ENCODE measurements at places on chromosomes 6 and 20.

DNA sequence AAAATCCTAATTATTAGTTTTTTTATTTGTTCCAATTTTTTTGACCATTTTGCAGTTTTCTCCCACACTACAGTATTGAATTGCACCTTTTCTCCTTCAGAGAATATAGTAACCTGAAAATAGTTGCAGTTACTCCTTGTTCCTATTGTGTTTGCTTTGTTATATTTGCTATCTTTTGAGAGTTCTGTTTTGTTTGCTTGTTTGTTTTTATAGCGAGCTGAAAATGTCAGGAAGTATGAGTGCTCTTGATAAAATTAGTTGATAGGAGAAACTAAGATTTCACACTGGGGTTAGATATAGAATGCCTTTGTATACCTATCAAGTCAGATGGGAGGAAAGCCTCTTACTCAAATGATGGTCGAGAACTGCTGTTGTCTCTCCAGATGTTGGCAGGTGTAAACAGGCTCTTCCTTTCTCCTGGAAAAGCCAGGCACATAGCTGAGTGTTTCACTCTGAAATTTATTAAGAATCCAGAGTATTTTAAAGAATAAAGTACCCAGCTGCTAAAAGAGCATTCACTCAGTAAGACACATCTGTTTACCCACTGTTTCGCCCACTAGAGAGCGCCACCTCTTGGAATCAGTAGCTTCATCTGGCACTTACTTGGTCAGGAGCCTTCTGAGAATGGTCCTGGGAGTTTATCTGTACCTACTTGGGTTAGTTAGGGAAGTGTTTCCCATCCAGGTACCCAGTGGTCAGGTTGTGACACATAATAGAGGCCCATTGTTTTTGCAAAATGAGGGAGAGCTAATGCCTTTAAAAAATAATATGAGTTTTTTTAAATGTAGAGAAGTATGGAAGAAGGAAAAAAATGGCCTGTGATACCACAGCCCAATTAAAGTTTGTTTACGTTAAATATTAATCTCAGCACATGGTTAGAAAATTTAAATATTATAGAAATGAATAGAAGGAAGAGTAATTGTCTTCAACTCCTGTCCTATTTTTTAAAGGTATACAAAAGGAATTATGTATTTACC is 11.2 kb downstream of the NT5DC1 start:
- H3K36me3 ChIP-seq, result peaks cover 50% of the 10 kb centered on the region
- no peak overlapping the region for H3K4me3 ChIP-seq
- no peak overlapping the region for H3K27ac ChIP-seq
- H3K27me3 ChIP-seq, result no peaks in the 10 kb centered on the region
- DNase-seq, result peak; percentile 31
- H3K4me1 ChIP-seq, result no peaks in the 10 kb centered on the region

DNA sequence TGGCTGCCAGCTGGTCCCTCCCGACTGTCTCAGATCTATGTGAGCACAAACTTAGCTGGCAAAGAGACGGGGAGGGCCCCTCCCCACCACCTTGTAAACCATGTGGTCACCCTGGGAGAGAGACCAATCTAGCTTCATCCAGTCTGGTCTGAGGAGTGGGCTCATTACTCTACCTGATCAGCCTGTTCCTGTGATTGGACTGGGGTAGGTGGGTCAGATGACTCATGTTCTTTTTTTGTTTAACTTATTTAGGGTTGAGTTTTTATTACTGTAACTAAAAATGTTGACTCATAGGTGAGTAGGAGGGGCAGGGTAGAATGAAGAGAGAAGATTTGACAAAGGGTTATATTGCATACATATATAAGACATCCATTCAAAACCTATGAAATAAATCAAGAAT is 4.7 kb downstream of the GSTA4 start:
- H3K4me3 ChIP-seq, result peak overlapping the region; percentile 9
- no peak for DNase-seq
- H3K27me3 ChIP-seq, result peaks cover 14% of the 10 kb centered on the region
- peak overlapping the region; percentile 78 for H3K27ac ChIP-seq
- H3K4me1 ChIP-seq, result peaks cover 73% of the 10 kb centered on the region

DNA sequence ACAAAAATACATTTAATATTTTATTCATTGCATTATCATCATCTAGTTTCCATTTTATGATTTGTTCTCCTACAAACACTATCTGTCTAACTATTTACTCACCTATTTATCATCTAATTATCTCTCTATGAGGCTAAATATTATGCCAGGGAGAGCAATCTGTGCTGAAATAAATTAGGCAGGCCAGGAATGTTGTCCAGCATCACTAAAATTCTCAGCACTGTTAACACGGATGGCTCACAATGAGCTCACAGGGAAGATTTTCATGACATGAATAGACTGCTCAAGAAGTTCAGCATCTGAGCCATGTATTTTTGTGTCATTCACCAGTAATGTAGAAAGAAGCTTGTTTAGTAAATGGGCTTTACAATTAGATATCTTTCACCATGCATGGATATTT is 1277.2 kb downstream of the GRIK2 start:
- no peak for DNase-seq
- no peak overlapping the region for H3K27ac ChIP-seq
- no peak overlapping the region for H3K4me3 ChIP-seq
- H3K36me3 ChIP-seq, result no peaks in the 10 kb centered on the region
- H3K27me3 ChIP-seq, result no peaks in the 10 kb centered on the region

DNA sequence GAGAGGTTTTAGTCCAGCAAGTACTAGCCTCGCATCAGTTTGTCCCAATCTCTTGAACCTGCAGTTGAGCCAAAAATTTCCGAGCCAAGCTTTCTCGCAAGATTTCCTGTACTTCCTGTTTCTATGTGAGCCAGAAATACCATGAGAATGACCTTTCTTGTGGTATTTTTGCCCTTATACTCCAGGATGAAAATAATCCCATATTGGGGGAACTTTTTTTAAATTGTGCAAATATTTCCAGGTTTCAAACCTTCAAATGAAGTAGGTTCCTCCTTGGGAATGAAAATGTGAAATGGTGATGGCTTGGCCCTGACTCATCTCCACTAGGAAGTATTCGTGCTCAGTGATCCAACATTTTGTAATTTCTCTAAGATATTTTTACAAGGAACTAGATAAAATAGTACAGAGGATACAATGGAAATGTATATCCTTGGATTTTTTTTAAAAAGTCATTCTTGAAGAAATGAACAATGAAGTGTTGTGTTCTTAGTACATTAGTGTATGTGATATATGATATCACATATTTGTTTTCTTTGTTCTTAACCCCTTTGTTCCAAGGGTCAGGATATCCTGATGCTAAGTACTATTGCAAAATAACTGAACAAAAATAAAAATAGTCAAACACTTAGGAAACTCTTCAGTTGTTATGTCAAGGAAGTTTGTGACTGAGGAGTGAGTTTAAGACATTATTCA is 184.0 kb downstream of the PDE7B start:
- H3K4me3 ChIP-seq, result no peak overlapping the region
- no peak for DNase-seq
- H3K4me1 ChIP-seq, result peaks cover 13% of the 10 kb centered on the region
- no peaks in the 10 kb centered on the region for H3K36me3 ChIP-seq
- H3K27me3 ChIP-seq, result no peaks in the 10 kb centered on the region
- H3K27ac ChIP-seq, result no peak overlapping the region

- H3K4me1 ChIP-seq, result no peaks in the 10 kb centered on the region
- peaks cover 6% of the 10 kb centered on the region for H3K27me3 ChIP-seq
- no peak for DNase-seq
- no peak overlapping the region for H3K4me3 ChIP-seq
- H3K27ac ChIP-seq, result no peak overlapping the region
Observed at GRCh38 chr6:167579806-167580618, 246.7 kb upstream of the AFDN start.

GRCh38 chr20:39294137-39294725 is 332.1 kb downstream of the DHX35 start:
- peaks cover 10% of the 10 kb centered on the region for H3K27me3 ChIP-seq
- H3K36me3 ChIP-seq, result no peaks in the 10 kb centered on the region
- no peak overlapping the region for H3K27ac ChIP-seq
- H3K4me1 ChIP-seq, result no peaks in the 10 kb centered on the region
- H3K4me3 ChIP-seq, result no peak overlapping the region

- H3K36me3 ChIP-seq, result peaks cover 20% of the 10 kb centered on the region
- H3K4me1 ChIP-seq, result peaks cover 9% of the 10 kb centered on the region
- DNase-seq, result no peak
- no peak overlapping the region for H3K27ac ChIP-seq
- no peaks in the 10 kb centered on the region for H3K27me3 ChIP-seq
- no peak overlapping the region for H3K4me3 ChIP-seq
Observed at GRCh38 chr20:7984192-7984591, 35.4 kb downstream of the TMX4 start.

DNA sequence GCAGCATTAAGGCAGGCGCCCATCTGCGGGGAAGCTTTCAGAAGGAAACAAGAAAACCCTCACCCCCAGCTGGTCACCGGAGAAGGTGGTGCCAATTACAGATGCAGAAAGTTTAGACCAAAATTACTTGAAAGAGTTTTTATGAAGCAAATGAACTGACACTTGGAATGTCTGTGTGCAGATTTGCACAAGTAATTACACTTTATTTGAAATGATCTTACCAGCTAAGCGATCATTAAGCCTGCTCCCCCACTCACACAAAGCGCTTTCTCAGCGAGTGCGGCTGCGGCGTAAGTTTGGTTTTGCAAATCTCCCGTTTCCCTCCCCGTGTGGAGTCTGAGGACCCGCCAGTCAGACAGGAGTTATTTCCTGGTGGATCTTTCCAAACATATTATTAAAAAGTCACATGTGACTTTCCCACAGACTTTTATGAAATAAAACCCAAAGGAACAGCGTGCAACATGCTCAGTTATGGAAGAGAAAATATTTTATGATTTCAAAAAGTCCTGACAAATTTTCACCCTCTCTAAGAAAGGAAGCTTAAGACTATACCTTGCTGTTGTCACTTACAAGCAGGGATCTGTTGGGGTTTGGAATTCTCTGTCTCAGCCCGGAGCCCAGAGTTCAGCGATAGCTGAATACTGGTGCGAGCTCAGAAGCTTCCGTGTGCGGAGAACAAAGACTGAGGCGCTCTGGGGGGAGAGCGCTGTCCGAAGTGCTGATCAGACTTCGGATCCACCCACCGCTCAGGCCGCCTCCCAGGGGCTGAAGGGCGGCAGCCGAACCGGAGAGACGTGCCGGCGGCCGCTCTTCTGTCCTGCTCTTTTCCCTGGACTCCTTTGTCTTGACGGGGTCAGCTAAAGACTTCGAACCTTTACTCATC is 2.7 kb upstream of the MYT1 start:
- H3K36me3 ChIP-seq, result no peaks in the 10 kb centered on the region
- H3K4me3 ChIP-seq, result no peak overlapping the region
- peaks cover 56% of the 10 kb centered on the region for H3K27me3 ChIP-seq
- peak; percentile 44 for DNase-seq
- no peaks in the 10 kb centered on the region for H3K4me1 ChIP-seq
- no peak overlapping the region for H3K27ac ChIP-seq

DNA sequence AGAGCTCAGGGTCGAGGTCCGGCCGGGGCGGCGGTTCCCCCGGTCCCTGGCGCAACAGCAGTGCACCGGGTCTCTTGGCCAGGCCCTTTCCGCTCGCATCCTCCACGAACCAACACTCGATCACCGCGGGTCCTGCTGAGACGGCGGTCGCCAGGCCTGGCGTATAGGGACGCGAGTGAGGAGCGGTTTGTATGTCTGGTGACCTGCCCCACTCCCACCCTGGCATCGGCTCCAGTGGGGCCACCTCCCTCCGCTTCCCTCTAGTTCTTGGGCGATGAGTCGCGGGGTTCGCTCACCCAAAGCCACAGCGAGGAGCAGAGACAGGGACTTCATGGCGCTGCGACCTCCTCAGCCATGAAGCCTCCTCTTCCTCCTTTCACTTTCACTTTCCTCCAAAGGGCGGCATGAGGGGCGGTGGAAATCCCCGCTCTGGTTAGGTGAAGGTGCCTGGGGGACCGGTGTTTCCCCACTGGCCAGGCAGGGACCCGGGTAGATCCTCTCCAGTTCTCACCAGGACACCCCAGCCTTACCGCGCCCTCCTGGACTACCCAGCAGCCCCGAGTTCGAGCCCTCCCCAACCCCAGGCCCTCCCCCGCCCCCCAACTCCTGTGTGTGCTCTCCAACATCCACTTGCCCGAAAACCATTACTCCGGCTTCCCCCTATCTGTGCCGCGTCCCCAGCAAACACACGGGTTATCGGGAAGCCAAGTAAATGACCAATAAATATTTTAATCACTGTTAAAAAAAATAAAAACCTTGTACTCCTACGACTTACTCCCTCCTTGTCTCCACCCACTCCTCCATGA is at the start of gene TAPBP:
Gene TAPBP, minus strand, starts transcription at position 370 of the 806 bp plus-strand sequence. Its CDS starts 37 bp downstream, at position 333.
- peaks cover 65% of the 10 kb centered on the region for H3K4me1 ChIP-seq
- DNase-seq, result peak; percentile 88
- H3K27me3 ChIP-seq, result no peaks in the 10 kb centered on the region

GRCh38 chr6:11700118-11700718 is 78.4 kb downstream of the ADTRP start:
- H3K27ac ChIP-seq, result no peak overlapping the region
- DNase-seq, result no peak
- no peaks in the 10 kb centered on the region for H3K36me3 ChIP-seq
- peaks cover 30% of the 10 kb centered on the region for H3K4me1 ChIP-seq
- H3K4me3 ChIP-seq, result no peak overlapping the region

GRCh38 chr6:81376745-81377144 is 375.7 kb downstream of the TENT5A start:
- no peak overlapping the region for H3K27ac ChIP-seq
- H3K27me3 ChIP-seq, result no peaks in the 10 kb centered on the region
- H3K4me3 ChIP-seq, result no peak overlapping the region
- DNase-seq, result no peak
- H3K4me1 ChIP-seq, result no peaks in the 10 kb centered on the region

GRCh38 chr6:115554060-115554459 is 506.6 kb downstream of the FRK start:
- no peak overlapping the region for H3K27ac ChIP-seq
- H3K4me3 ChIP-seq, result no peak overlapping the region
- H3K36me3 ChIP-seq, result no peaks in the 10 kb centered on the region
- no peak for DNase-seq
- H3K27me3 ChIP-seq, result no peaks in the 10 kb centered on the region

DNA sequence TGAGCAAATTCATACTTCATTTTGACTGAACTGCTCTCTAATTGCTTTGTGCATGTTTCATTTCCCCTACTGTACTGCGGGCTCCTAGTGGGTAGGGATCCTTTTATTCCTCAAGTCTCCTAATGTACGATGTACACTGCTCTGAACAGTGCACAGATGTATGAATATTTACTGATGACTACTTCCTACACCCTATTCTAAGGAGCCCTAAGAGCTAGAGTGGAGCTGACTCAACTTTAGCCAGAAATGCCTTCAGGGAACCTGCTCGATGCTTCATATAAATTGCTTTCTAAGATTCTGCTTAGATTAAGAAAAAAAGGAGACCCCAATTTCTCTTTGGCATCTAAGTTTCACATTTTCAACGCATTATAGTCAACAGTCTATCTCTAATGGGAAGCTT is 47.6 kb upstream of the SPDEF start:
- H3K4me3 ChIP-seq, result no peak overlapping the region
- H3K27me3 ChIP-seq, result no peaks in the 10 kb centered on the region
- peaks cover 10% of the 10 kb centered on the region for H3K4me1 ChIP-seq

GRCh38 chr20:21395051-21395665 is 2.2 kb downstream of the NKX2-4 start:
- peaks cover 31% of the 10 kb centered on the region for H3K4me1 ChIP-seq
- no peak overlapping the region for H3K27ac ChIP-seq
- H3K36me3 ChIP-seq, result peaks cover 16% of the 10 kb centered on the region
- H3K27me3 ChIP-seq, result peaks cover 71% of the 10 kb centered on the region
- no peak for DNase-seq
- peak overlapping the region; percentile 39 for H3K4me3 ChIP-seq

- H3K4me1 ChIP-seq, result peaks cover 43% of the 10 kb centered on the region
- no peaks in the 10 kb centered on the region for H3K27me3 ChIP-seq
- H3K4me3 ChIP-seq, result no peak overlapping the region
- no peak overlapping the region for H3K27ac ChIP-seq
- peaks cover 6% of the 10 kb centered on the region for H3K36me3 ChIP-seq
Observed at GRCh38 chr6:108872575-108872974, 24.4 kb downstream of the ARMC2 start.

All from activated naive CD8-positive, alpha-beta T cell treated with anti-CD3 and anti-CD28 coated beads, Interleukin-2, amount 50 U/mL, for 24 hours (primary cell).